ENCODE measurements at places on chromosomes 13 and 19.

DNA sequence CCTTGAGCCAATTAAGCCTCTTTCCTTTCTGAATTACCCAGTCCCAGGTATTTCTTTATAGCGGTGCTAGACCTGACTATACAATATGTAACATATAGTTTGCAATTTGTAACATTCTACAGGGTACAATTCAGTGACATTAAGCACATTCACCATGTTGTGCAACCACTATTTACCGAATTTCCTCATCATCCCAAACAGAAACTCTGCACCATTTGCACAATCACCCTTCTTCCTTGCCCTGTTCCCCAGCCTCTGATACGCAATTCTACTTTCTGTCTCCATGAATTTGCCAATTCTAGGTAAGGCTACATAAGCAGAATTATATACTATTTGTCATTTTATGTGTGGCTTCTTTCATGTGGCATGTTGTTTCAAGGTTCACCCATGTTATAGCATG, 13.7 kb upstream of the SIGLEC10 start:
- no peak for DNase-seq

- peak; percentile 12 for DNase-seq
Observed at GRCh38 chr19:33767898-33768413, 28.7 kb upstream of the KCTD15 start.

DNA sequence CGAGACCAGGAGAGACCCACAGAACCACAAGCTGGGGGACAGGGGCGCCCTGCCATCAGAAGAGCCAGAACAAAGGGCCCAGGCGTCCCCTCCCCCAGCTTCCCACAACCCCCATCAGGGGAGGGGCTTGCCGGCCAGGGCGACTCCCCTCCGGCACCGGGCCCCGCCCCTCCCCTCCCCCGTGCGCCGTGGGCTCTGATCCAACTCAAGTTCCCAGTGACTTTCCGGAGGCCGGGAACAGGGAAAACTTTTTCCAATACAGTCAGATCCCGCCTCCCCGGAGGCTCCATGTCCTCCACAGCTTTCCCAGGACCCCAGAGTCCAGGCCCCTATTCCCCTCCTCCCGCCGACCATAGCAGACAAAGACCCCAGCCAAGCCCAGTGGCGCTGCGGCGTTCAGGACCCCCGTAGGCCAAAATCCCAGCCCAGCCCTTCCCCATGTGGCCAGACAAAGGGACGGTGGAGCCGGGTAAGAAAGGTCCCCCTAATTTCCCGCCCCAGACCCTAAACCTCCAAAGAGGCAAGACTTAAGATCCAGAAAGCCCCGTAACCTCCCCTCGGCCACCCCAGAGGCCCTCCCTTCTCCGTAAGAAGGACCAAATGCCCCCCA, 673 bp downstream of the TEAD2 start:
- peak; percentile 93 for DNase-seq

GRCh38 chr19:6535558-6536137, 4.8 kb downstream of the TNFSF9 start:
- DNase-seq: no peak

DNA sequence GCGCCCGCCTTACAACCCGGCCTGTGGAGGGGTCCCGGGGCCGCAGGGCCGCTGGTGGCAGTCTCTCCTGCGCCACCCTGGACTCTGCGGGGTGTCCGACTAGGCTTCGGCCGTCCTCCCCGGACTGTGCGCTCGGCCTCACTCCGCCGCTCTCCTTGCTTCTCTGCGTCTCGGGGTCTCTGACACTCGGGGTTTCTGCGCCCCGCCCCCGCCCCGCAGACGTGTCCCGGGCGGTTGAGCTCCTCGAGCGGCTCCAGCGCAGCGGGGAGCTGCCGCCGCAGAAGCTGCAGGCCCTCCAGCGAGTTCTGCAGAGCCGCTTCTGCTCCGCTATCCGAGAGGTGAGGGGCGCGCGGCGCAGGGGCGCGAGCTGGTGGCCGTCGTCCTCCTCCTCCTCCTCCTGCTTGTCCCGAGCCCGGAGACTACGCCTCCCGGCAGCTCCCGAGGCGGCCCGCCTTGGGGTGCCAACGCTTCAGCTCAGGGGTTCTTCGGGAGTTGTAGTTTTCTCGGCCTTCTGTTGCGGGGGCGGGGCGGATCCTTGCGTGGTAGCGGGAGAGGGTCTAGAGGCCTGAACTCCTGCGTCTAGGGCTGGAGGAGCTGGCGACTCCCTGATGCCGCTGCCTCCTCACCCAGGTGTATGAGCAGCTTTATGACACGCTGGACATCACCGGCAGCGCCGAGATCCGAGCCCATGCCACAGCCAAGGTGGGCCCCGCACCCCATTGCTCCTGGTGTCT, 627 bp downstream of the LIN7B start:
- peak; percentile 58 for DNase-seq

- DNase-seq: peak; percentile 64
Observed at GRCh38 chr13:95660981-95661581, 15.9 kb upstream of the DNAJC3 start.

GRCh38 chr13:79810669-79811068, 329.7 kb downstream of the NDFIP2 start:
- peak; percentile 30 for DNase-seq

DNA sequence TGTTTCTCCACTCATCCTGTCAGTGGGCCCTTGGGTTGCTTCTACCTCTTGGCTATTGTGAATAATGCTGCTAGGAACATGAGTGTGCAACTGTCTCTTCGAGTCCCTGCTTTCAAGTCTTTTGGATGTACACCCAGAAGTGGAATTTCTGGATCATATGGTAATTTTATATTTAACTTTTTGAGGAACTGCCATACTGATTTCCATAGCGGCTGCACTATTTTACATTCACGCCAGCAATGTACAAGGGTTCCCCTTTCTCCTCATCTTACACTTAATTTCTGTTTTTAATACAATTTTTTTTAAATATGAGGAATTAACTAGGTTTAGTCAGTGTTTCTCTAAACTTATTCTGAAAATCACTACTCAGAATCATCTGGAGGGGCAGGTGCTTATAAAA, 24.2 kb upstream of the SLC46A3 start:
- no peak for DNase-seq

GRCh38 chr13:111368091-111368490, 47.6 kb downstream of the TEX29 start:
- no peak for DNase-seq

DNA sequence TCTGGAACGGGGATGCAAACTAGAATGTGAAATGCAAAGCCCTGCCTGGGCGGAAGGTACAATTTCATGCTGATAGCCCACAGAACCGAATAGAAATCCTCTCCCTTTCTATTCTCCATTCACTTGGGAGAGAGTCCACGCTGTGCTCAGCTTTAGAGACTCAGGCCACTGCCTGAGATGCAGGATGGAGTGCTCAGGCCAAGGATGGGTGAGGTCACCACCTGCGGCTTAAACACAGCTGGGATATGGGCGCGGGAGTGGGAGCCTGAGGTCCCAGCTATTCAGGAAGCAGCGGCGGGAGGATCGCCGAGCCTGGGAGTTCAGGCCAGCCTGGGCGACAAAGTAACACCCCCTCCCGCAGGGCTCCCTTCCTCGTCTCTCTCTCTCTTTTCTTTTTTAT, 446 bp upstream of the ZNF83 start:
- no peak for DNase-seq

- DNase-seq: no peak
Observed at GRCh38 chr19:54429176-54429495, 13.9 kb downstream of the TTYH1 start.

DNA sequence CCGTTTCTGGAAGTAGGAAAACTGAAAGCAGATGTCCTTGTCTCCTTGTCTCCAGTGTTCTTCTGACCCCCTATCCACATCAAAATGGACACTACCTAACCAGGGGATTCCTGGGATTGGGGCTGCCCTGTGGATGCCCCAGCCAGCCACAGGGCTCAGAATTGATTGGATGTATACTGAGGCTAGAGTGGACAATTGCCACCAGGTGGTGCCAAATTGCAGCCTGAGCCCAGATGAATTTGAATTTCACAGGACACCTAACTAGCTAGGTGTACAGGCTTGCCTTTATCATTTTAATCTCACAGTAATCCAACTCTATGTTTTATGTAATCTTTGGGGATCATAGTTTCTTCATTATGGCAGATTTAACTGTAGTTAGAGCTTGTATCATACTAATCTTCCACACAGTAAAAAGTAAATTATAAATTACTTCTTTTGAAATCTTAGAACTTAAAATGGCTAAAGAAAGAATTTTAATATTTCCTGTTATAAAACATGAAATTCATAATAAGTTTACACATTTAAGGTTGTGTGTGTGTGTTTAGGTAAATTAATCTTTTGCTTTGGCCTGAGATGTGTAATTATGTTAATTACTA, 58.0 kb downstream of the PIBF1 start:
- DNase-seq: peak; percentile 57

- no peak for DNase-seq
Observed at GRCh38 chr13:41018602-41018948, 541 bp downstream of the ELF1 start.

Data from mesenchymal stem cell (in vitro differentiated cells and primary cell).